Hematopoietic multipotent progenitor cell (in vitro differentiated cells): ENCODE measurements at places on chromosomes 2 and 18.

DNA sequence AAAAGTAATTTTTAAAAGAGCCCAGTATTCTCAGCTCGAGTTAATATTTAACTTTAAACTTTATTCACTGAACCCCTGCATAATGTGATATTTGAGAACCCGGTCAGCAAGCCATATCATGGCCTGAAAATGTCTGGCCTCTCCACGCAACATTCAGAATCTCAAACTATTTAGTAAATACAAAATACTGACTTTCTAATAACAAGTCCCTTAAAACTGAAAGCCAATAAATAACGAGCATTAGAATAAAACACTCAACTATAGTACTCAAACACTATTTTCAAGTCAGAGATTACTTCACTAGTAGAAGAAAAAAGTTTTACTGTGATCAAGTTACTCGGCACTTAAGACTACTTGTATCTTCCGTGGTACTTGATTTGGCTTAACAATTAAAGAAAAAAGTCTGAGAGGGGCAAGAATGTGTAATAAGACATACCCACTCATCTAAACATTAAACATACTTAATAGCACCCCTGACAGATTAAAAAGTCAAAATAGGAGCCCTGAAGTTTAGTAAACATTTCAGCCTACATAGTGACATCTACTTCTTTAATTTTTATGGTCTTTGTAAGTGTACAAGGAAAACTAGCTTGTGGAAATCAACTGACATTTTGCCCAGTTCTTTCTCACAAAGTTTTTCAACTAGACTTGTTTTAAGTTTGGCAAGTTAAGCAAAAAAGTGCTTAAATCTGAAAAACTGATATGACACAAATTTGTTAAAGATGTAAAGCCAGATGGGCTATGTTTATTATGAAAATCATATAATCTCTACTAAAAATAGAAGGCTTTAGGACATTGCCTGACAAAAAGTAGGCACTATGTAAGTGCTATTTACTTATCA, 38.2 kb downstream of the RTN4 start:
- no peak for DNase-seq

DNA sequence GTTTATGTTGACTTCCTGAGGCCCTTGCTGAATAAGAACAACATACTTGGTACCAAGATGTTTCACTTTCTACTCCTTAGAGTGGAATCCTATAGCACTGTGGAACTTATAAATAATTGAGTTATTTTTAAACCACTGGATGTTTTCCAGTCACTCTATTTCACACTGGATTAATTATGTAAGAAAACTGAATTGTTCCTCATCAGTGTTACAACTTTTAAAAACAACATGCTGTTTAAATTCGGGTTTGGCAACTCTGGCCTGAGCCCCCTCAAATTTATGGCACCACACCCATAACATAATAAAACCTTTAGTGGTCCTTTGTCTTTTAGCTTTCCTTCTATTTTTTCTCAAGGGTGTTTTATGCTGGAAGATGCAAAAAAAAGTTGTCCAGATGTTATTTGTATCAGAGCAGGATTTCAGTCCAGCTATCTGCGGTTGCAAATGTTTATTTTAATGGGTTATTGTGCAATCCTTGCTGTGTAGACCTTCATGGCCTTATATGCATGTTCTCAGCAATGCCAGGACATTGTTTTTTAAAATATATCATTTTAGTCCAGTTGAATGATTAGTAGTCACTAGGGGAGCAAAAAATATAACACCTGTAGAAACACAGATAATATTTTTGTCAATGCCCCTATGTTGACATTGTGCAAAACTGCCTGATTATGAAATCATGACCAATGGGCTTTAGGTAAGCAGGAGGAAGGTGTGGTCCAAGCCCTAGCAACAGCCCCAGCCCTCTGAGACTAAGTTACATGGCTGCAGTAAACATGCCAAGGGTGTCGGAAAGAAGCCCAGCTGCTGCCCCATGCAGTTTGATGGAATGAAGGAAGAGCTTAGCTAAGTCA, 638.0 kb upstream of the ZEB2 start:
- no peak for DNase-seq

- peak; percentile 11 for DNase-seq
These were observed 88.4 kb downstream of the PMAIP1 start for GRCh38 chr18:59988098-59988706.

DNA sequence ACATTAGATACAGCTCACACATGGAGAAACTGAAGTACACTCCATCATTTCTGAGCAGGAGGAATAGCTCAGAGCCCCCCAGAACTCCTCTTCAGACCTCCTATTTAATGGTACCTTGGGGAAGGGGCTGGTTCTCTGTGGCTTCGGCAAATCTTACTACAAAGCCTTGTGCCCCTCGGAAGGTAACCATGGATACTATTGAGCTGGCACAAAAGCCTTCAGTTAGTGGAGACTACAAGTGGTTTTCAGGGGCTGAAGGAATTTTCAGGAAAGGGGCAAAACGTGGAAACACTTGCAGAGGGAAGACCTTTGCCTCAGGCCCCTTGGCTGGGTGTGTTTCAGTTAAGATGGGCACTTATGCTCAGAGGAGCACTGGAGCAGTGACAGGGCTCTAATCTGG, 1.1 kb upstream of the FAM237A start:
- DNase-seq: no peak

- DNase-seq: no peak
These were observed 126.4 kb downstream of the KCTD1 start for GRCh38 chr18:26421931-26422330.

DNA sequence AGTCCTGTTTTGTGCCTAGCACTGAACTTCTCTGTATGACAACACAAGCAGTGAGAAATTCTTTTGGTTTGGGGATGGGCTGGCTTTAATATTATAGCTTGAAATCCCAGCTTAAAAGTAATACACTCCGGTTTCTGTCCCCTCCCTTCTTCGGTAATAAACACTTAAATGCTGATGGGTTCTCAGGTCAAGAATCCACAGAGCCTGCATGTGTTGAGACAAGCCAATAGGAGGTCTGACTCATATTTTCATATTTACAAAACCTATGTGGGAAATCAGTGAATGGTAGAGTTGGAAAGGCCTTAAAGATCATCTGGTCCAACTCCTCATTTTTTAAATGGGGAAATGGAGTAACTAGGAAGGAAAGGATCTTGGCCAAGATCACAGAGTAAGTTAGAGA, 47.5 kb downstream of the VSNL1 start:
- no peak for DNase-seq
